Pulmonary artery endothelial cell (primary cell): ENCODE measurements at places on chromosomes 4 and X. TPM values are rescaled to one million over a fixed set of nuclear protein-coding genes. Genes with fewer than 3 reads are reported as not detected.

GRCh38 chr4:168527560-168527959 lies 30.7 kb downstream of the PALLD start:
- no peak for DNase-seq

Gene TKTL2
- total RNA-seq: not detected in 2 replicates

DNA sequence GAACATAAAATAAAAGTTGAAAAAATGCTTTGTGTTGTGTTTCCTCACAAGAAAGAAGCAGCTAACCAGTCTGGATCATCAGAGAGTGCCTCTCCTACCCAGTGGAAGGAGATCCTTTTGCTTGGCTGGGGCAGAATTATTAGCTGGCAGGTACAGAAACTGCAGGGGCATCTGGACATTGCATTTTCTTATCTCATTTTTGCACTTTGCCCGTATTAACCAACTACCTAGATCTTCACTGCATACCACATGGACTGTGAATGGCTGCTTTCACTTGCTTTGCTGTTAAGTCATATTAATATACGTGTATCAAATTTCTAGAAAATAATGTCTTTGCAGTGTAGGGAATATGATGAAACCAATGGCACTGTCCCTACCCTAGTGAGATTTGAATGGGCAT lies 52.9 kb upstream of the PDGFRA start:
- DNase-seq: no peak

DNA sequence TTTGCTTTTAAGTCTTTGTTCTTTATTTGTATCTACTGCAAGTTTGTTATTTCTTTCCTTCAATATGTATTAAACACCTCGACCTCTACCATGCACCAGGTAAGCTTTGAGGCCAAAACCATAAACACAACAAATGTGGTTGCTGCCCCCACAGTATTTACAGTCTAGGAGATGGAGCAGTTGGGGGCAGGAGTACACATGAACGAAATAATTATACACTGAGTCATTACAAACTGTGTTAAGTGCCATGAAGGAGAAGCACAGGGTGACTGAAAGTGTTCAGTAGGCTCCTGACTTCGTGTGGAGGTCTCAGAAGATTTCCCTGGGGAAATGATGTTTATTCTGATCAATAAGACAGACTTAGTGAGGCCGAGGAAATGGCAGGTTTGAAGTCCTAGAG lies 30.3 kb downstream of the SLC25A43 start:
- DNase-seq: no peak

DNA sequence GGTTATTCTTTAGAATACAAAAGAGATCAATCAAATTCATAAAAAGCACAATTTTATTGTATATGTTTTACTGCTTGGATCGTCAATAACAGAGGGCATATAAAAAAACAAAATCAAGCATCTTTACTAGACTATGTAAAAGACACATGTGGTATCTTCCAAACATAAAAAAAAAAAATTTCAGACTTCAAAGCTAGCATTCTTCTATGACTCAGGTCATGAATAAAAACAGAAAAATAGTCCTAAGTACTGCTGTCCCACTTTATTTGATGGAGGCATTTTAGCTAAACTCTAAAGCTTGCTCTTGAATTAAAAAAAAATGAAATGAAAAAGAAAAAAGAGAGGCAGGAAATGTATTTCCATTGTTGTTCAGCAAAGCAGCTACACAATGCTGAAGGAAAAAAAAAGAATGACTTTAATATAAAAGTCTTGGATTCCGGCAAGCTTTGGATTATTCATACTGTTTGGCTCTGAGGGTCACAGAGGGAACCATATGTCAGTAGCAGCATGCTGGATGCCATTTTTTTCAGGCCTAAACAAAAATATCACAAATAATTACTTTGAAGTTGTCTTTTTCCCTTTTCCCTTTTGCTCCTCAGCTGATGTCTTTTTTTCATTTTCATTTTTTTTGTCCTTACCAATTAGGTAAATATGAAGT lies 249.1 kb upstream of the DIAPH2 start:
- DNase-seq: peak; percentile 22

Gene RPS6KA6
- total RNA-seq: 0.20 and 0.95 TPM in 2 replicates
